Activated CD8-positive, alpha-beta memory T cell treated with anti-CD3 and anti-CD28 coated beads for 1 hour (primary cell): ENCODE measurements at places on chromosomes 1 and 21.

DNA sequence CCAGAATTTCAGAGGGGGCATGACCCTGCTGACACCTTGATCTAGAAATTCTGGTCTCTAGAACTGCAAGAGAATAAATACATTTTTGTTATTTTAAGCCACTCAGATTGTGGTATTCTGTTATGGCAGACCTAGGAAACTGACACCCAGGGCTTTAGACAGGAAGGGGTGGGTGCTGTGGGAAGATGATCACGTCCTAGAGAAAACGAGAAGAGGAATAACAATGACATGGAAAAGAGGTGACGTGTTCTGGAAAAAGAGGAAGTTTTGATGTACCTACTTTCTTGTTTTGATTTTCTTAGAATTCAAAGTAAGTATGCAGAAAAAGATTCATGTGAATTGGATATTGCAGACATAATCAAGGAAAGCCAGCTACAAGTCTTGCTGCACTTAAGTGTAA lies 232.9 kb upstream of the RUNX1 start:
- no peak for DNase-seq

DNA sequence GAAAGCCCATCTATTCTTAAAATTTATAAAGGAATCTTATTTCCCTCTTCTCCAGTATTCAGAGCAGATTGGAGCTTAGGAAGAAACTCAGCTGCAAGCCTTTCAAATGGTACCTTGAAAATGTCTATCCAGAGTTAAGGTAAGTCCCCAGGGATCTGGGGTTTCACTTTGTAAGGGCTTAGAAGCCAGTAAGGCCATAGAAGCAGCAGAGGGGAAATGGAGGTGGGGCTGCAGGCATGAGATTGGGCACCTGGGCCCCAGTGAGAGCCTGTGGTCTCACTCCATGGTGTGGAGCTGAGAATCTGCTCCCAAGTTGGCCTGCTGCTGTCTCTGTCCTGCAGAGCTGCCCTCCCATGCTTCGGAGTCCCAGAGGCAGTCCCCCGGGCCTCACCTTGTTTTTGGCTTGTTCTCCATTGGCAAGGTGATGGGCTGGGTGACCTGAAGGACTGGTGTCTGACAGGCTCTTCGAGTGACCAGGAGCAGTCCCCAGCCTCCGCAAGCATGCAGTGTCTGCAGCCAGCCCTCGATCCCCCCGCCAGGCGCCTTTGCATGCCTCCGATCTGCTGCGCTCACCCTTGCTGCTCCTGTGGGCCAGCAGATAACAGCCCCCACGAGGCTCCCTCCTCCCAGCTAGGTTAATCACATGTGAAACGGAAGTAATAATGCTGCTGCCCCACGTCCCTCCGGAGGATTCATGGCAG lies 163.1 kb downstream of the PGBD5 start:
- no peak for DNase-seq

- DNase-seq: no peak
These were observed 4.7 kb downstream of the LAX1 start for GRCh38 chr1:203769505-203770343.

DNA sequence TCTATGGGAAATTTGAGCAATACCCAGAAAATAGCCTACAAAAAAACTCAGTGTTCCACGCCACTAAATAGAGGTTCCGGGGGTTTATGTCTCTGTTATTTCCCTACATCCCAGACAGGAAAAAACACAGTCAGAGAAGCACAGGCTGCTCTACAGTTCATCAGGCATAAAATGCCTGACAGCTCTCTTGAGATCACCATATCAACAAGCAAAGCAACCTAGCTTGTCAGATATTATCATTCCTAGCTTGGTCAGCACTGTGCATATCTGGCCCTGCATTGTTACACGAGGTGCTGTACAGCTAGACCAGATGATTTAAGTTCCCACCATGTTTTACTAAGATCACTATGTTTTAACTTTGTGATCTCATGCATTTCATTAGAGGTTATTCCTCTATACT lies 172.6 kb downstream of the PTPRC start:
- DNase-seq: no peak

DNA sequence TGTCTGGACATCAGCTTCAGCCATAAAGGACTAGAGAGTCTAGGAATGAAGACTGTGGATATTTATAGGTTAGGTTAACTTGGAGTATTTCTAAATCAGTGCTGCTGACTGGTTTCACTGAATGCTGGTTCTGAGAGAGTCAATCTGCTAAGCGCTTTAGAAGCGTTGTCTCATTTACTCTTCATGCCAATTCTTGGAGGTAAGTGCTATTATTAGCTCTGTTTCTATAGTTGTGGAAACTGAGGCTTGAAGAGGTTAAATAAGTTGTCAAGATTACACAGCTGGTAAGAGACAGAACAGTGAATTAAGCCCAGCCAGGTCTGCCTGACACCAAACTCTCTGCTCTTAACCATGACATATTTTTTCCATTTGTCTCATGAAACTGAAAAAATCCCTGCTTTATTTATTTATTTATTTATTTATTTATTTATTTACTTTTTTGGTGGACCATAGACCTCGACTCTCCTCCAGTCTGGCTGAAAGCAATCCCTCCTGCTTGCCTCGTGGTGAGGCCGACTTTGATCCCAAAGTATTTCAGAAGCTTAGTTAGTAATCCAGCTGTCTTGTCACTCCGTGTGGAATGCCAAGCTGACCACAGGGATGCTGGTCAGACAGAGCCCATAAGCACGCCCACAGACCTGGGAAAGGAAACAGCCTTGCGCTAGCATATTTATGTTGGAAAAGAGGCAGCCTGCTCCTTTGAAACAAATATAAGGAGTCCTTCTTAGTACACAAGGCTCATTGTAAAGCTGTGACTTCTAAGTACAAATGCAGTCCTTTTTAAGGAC lies 16.9 kb downstream of the NTMT2 start:
- DNase-seq: no peak

DNA sequence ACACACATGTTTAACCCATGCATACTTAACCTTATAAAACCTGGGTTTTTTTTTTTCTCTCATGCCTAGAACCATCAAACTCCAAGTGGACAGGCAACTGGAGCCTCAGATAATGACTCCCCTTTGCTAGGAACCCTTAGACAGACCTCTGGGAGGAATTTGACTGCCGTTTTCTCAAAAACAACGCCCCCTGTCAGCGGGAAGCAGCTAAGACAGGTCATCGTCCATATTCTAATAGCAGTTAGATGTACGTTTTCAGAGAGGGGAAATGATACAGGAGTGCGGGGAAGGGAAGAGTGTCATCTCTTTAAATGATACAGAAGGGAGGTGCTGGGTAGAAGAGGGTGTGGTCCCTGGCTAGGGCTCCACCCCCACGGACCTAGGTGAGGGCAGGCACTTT lies 34.7 kb downstream of the LRRC3 start:
- DNase-seq: no peak

DNA sequence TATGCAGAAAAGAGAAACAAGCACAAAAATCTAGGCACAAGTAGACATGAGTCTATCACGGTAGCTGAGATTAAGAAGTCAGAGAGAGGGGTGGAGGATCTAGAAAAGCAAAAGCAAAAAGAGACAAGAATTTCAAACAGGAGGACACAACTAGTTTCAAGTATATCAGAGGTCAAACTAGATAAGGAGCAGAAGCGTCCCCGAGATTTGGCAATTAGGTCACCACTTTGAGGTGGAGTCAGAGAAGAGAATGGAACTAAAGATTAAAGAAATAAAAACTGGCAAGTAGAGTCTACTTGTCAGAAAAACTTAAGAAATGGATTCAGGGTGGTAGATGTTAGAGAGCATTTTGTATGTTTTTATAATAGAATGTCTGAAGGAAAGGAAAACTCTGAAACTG lies 2.3 kb downstream of the SF3B4 start:
- DNase-seq: no peak

GRCh38 chr21:26784974-26785373 lies 60.2 kb downstream of the ADAMTS1 start:
- DNase-seq: no peak

GRCh38 chr1:208369658-208370057 lies 125.5 kb upstream of the PLXNA2 start:
- no peak for DNase-seq

GRCh38 chr21:43025636-43026180 lies 49.9 kb downstream of the CBS start:
- DNase-seq: no peak

DNA sequence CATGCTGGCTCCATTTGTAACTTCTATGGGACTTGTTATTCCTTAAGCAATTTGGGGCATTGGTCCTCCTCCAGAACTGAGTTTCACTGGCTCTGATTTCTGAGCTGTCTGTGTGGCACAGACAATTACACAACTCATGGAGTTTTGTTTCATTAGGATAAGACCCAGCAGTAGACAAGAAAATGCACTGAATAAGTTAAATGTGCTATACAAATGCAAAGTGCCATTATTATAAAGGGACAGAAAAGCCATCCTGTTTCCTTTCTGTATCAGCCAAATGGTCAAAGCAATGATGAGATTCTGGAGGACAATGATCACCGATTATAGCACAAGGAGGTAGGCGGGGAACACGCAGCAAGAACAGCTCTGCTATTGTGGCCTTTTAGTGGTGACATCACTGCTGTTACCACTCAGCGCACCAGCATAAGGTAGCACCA lies 81.9 kb downstream of the CNIH3 start:
- DNase-seq: no peak

GRCh38 chr21:34650861-34651431 lies 17.8 kb upstream of the CLIC6 start:
- DNase-seq: no peak

DNA sequence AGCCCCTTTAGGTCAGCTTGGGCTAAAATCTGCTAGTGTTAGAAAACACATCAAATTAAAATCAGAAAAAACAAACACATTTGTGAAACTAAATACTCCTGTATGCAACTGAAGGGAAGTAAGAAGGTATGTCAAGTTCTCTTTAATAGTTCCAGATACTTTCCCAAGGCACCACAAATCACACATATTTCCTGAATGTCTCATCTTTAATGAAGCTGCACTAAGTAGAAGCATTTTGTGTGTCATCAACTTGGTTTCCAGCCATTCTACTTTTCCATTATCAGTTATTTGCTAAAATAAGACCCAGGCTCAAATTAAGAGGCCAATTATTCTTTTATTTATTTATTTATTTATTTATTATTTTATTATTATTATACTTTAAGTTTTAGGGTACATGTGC lies 34.7 kb downstream of the CRB1 start:
- no peak for DNase-seq

- no peak for DNase-seq
These were observed 4.4 kb downstream of the DVL1 start for GRCh38 chr1:1344655-1345361.

DNA sequence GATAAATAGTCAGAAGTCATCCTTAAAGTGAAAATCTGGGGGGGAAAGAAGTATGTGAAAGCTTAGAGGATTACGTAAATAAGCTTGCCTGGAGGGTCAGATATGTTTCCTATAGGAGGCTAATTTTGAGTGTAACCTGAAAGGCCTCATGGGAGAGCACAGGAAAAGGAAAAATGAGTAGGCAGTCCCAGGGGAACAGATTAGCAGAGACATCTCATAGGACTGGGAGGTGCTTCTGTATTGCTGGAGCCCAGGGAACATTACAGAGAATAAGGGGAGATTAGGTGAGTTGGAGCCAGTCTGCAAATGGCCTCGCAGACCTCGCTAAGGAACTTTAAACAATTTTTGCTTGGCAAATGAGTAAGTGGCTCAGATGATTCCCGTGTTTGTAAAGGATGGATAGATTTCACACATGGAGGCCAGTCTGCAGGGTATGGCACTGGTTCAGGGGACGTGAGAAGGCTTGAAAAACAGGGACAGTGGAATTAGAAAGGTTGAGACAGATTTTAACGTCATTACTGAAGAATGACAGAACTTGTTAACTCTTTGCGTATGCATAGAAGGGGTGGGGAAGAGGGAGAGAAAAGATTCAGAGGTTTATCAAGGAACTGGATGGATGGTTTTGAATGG lies 149.1 kb downstream of the GREM2 start:
- DNase-seq: no peak

DNA sequence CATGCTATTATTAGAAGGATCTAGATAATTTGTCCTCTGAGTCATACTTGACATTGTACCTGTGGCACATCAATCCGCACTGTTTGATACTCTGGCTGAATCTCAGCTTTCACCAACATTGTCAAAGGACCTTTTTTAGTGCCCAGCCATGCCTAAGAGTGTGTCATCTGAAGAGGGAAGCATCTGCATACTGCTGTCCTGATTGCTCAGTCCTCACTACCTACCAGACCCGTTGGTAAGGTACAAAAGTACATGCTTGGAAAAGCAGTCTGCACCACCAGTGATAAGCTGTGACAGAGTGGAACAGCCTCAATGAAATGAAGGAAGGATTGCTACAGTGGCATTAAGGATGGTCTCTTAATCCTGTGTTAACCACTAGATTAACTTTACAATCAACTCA lies 17.1 kb downstream of the SYNC start:
- DNase-seq: no peak

DNA sequence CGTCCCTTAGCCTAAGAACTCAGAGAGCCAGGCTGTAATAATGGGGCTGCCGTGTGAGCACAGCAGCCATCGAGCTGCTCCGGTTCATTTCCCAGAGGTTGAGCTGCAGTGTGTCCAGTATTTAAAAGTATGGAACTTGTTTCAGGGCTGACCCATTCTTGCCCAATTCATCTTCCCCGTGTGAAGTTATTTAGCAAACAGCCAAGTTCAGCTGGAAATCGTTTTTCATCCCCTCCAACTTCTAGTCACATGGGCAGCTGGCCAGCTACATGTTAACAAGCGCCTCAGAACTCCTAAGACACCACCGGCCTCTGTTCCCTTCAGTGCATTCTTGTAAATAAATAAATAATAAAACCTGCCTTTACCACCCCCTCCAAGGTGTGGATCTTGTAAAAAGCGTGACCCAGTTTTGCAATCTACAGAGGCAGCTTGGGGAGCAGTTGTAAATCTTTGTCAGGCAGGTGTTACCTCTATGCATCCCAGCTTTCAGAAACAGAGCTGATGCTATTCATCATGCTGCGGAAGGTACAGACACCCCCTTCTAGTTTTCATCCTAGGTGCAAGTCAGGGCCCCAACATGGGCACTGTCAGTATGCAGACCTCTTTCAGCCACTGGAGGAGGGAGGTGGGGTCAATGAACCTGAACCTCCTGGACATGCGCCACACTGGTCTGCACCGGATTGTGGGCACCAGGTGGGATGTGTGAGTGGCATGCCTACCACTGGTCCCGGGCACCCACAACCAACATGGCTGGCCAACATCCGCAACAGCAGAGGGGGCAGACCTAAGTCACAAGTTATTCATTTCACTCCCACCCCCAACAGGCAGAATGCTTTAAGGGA lies 18.7 kb upstream of the KNCN start:
- DNase-seq: no peak
